ENCODE measurements at places on chromosomes 12 and 14.

GRCh38 chr12:124436366-124436765 is 131.0 kb downstream of the NCOR2 start:
- no peak for DNase-seq

GRCh38 chr12:113103756-113104450 is 31.7 kb downstream of the RASAL1 start:
- DNase-seq, result peak; percentile 46

DNA sequence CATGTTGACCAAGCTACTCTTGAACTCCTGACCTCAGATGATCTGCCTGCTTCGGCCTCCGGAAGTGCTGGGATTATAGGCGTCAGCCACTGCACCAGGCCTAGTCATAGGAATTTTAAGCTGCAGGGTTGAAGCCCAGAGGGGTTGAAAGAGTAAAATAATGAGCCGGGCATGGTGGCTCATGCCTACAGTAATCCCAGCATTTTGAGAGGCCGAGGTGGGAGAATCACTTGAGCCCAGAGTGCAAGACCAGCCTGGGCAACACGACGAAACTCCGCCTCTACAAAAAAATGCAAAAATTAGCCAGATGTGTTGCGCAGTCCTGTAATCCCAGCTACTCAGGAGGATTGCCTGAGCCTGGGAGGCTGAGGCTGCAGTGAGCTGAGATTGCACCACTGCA is 69.6 kb downstream of the GALNT8 start:
- DNase-seq, result no peak

DNA sequence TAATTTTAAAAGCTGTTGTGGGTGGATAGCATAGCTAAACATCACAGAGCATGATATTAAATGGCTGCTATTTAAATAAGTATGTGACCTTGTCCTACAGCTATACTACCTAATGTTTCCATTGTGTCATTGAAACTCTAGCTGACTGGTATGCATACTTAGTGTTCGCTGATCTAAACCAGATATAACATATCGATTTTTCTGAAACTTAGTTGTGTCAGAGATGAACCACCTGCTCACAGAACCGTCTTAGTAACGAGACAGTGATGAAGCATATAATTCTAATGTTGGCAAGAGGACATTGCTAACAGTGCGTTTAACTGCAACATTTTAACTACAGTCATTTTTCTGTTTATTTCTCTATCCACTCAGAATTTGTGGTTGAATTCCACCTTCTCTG is 36.1 kb upstream of the NUAK1 start:
- DNase-seq, result no peak

DNA sequence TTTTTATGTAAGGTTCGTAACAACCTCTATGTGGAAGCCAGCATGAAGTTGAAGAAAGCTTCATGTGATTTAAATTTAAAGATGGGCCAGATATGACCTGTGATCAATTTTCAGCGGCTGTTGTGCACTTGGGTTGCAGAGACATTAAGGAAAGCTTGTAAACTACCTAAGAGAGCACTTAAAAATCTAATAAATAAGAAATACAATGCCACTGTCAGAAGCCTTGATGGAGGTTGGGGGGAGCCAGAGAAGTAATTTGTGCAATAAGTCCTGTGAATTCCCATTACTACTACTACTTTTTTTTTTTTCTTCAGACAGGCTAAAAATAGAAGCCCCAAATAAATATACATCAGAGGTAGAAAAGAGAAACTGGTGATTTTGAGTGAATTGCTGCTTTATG is 30.3 kb upstream of the SLC24A4 start:
- DNase-seq, result no peak

DNA sequence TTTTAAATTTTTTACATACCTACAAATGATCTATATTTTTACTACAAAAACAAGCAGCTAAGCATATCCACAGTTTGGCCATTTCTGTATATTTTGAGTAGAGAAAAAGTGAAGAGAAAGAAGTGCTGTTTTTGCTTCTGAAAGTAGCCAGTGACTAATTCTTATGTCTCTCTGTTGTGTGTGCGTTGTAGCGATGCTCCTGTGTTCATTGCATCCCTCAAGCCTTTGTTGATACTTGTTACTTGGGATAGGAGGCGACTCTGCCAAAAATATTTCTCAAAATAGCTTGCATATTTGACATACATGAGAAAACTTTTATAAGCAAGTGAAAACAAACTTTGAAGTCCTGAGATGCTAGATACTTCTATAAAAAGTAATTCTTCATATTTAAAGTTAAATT is 714.1 kb downstream of the FSCB start:
- no peak for DNase-seq

DNA sequence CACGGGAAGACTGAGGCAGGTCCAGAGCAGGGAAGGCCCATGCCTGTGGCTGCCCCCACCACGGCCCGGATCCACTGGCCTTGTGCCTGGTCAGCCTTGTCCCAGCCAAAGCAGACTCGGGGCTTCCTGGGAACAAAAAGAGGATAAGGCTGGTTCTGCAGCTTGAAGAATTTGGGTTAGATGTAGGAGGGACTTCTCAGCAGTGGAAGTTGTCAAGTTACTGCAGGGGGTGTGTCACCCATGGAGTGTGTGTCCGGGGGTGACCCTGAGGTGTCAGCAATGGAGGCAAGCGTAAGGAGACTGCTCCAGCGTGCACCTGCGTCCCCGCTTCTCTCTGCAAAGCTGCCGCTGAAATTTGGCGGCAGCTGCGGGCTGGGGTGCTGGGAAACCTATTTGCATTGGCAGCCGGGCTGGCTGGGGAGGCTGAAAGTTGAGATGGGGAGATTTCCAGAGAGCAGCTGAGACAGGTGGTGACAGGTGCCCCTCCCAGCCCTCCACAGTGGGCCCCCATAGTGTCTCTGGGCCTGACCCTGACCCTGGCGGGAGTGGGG is 12.5 kb upstream of the TNFAIP2 start:
- DNase-seq, result no peak

GRCh38 chr14:33201116-33201515 is 262.4 kb downstream of the NPAS3 start:
- DNase-seq, result no peak
